SW 1271 (cell line): ENCODE measurements at places on chromosomes 12 and 14.

- no peak for DNase-seq
These were observed 215.9 kb upstream of the BMP4 start for GRCh38 chr14:54172562-54172961.

DNA sequence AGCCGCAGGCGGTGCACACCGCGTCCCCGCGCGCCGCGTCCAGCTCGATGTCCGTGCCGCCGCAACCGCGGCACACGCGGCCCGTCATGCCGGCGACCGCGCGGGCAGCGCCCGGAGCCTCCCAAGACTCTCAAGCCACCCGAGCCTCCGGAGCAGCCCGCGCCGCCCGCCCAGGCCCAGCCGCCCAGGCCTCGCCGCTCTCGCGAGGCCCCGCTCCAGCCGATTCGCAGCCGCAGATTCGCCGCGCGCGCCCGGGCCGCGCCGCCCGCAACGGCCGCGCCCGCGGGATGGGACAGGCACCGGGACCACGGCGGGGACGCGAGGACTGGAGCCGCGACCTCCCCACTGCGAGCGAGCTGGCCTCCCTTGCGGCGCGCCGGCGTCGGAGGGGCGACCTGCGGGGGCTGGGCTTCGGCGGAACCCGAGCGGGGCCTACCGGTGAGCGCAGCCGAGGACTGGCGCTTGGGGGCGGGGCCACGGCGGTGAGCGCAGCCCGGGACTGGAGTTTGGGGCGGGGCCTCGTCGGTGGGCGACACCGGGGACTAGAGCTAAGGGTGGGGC is at the start of gene BRF1:
BRF1 (minus strand) TSS at position 460 of the 561 bp plus-strand sequence; CDS start at position 88, 372 bp downstream.
- DNase-seq: peak; percentile 85

DNA sequence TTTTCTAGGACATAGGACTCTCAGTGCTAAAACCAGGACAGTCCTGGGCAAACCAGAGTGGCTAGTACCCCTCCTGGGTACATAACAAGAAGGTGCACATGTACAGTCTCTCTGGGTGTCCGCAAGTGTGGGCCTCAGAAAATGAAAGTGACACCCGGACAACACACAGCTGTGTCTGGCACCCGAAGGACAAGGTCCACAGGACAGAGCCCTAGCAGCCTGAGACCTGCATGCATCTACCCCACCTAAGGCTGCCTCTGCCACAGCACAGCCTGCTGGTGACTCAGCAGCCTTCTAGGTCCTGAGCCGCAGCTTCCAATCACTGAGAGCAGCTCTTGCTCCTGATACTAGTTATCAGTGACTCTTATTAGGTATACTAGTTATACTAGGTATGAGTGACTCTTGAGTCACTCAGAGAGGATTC is 784.1 kb upstream of the TBX3 start:
- DNase-seq: no peak

GRCh38 chr12:119181944-119182343 is 3.2 kb downstream of the HSPB8 start:
- DNase-seq: no peak

DNA sequence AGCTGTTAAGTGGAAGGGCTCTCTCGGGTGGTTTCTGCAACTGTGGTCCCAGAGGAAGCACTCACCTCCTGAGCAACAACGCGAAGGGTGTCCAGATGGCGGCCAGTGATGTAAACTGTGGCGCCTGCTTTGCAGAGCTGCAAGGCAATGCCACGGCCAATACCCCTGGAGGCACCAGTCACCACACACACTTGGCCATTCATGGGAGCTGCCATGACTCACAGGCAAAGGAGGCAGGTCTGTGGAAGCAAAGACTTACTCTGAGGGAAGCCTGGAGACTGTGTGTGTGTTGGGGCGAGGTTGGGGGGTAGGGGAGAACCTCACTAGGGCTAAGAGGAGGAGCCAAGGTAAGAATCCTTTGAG is 707 bp downstream of the DHRS1 start:
- DNase-seq: no peak

DNA sequence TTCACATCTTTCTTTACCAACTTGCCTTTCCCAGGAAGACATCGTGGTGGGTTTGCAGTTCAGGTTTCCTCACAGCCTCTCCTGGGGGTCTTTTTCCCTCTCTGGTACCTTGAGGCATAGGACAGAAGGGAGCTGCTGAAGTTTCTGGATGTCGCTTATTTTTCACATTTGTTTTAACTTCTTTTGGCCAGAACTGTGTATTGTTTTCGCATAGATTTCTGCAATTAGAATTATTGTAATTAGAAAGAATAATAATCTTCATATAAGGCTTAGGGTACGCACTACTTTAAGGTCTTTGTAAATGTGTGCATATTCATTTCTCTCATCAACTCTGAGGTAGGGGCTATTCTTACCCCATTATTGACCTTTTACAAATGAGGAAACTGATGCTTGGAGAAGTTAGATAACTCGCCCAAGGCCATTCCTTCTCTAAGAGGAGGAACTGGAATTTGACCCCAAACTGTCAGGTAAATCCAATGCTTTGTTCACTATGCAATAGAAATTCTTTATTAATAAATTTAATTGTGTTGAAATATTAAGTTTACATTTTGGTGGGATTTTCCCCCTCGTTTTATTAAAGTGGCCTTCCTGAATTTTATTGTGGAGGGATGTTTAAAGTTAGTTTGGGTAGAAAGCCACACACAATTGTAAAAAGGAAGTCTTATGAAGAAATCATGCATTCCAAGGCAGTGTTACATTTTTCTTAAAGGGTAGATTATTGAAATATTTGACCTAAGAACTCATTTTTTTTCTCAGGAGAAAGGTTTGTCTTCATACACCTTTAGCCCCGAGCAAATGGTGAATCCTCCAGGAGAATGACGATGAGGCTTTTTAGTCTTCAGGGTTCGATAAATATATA is 12.1 kb upstream of the SLC38A2 start:
- DNase-seq: peak; percentile 55

DNA sequence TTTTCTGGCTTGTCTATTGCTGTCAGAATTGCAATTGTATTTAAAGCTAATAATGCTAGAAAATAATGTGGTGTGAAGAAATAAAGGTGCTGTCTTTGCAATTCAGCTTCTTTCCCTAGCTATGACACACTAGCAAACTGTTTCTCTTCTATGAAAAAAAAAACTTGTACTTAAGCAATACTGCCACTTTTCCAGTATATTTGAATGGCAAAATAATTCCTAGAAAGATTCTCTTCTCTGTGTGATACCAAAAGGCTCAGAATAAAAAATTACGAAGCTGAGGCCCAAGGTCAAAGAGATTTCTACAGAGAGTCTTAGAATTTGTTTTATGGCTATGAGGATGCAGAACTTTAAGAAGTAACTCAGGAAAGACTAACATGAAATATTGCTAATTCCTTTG is 235.5 kb downstream of the ADAMTS20 start:
- DNase-seq: no peak

DNA sequence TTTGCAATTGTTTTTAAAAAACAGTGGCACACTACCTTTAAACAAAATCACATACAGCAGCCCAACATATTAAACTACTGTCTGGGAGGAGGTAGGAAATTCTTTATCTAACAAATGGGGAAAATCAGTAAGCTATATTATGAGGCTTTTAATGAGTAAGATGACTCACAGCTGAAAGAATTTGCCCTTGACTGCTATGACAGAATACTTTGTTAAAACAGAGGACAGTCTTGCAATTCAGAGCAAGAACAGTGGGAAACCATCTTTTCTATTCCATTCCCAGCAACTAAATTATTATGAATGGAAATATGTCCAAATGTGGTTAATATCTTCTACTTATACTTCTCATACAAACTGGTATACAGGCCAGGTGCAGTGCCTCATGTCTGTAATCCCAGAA is 49.2 kb upstream of the SGPP1 start:
- DNase-seq: peak; percentile 34

DNA sequence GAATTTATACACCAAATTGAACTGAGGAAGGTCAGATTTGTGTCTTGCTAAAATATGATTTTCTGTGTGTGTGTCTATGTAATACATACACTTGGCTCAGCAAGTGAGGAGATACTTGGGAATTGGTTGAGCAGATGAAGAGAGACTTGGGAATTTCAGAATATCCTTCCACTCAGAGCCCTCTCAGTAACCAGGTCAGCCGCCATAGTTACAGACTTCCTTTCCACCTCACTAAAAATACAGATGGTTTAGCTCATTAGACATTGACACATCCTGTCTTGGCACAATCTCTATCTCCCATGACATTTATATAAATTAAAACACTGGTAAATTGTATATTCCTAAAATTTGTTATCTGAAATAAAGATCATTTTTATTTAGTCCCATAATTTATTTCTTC is 15.9 kb downstream of the PIK3C2G start:
- no peak for DNase-seq

DNA sequence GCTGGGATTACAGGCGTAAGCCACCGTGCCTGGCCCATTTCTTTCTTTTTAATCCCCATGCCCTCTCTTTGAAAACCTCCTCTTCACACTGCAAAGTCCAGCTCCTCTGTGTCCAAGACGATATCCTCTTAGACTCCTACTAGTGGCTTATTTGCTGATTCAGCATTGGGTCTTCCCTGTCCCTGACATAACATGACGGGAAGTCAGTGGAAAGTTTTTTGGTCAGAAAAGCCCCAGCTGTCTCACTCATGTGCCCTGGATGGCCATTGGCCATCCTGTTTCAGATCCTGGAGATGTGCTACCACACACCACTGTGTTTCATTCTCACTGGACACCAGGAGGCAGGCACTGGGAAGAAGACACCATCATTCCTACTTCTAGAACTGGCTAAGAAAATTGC is 102.6 kb upstream of the MED13L start:
- no peak for DNase-seq

DNA sequence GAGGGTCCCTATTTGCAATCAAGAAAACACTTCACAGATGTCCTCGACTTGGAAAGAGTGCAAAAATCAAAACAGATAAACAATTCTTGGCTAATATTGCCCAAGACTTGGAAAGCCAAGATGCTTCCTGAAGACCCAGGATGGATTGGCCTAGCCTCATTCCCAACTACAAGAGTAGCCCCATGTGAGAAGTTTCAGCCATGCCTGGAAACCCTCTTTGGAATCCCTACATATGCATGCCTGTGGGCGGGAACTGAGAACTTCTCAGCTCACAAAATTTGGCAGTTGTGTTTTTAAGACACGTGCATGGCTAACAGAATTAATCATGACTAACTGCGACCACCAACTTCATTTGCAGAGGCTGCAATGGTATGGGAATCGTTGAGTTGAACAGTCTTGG is 283.2 kb upstream of the TBX3 start:
- no peak for DNase-seq

DNA sequence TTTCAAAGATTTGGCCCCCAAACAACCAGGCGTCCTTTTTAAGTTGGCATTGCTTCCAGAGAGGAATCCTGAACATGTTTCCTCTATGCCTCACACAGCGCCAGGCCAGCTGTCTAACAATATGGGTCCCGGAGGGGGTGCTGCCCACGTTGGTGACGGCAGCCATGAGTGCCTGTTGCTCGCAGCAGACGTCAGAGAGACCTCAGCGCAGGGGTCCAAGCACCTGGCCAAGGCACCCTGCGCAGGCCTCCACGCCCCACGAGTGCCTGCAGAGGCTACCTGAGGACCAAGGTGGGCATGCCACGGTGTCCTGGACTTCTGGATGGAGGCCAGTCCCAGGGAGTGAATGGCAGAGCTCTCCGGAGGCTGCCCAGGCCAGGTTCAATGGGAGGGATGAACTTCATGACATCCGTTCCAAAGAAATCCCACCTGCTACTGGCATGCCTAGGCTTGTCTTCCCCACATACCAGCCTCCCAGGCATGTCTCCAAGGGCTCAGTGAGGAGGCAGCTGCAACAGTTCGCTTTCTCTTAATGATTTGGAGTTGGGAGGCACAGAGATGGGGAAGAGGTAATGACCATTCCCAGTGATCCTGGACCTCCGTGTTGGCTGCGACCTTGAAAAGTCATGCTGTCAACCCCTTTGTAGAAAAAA is 11.6 kb upstream of the FOXN3 start:
- DNase-seq: no peak

DNA sequence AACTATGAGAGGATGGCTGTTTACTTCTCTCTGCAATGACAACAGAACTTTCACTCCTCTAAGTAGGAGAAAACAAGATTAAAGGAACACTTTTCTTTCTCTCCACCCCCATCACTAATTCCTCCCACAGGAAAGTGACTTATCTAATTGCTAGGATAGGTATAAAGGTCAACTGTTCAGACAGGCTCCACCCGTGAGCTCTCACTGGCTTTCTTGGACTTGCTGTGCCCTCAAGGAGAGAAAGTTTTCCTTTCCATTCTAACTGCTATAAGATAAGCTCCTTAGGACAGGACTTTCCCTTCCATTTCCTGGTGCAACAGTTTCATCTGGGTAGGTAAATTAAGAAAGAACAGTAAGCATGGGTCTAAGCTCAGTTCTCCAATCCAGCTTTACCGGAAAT is 4.8 kb downstream of the SLC41A2 start:
- no peak for DNase-seq

GRCh38 chr14:35044939-35045797 is 904 bp upstream of the FAM177A1 start:
- no peak for DNase-seq

GRCh38 chr12:124625867-124626675 is 58.7 kb upstream of the NCOR2 start:
- peak; percentile 10 for DNase-seq

GRCh38 chr12:51863363-51863932 is 14.9 kb upstream of the FIGNL2 start:
- no peak for DNase-seq

- DNase-seq: no peak
These were observed 6.1 kb upstream of the BDKRB2 start for GRCh38 chr14:96198430-96199130.

DNA sequence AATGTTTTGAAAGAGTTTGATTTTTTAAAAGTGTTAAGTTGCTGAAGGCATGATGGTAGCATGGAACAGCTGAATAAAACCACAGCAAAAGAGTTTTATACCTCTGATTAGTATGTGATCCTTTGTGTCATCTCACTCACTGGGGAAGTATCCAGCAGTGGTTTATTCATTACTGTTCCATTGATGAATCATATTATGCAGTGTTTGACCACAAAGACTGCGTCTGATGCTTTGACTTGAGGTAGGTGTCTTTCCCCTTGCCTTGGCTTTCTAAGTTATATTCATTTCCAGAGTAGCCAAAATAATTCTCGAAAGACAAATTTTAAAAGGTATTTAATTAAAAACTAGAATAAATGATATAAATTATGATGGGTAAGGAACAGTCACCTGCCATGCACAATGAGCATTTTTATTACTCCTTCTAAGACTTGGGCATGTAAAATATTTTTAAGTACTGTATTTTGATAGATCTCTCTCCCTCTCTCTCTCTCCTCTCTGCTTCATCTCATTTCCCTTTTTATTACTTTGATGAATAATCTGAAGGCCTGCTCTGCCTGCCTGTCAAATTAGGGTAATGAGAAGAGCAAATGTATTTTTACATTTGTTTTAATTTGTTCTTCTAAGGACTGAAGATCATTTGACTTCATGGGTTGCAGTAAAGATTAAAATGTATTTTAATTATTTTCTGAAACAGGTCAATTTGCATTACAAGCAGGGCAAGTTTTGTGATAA is 164.9 kb downstream of the NAV3 start:
- DNase-seq: peak; percentile 55

GRCh38 chr12:64027311-64027710 is 182.8 kb downstream of the SRGAP1 start:
- DNase-seq: no peak

DNA sequence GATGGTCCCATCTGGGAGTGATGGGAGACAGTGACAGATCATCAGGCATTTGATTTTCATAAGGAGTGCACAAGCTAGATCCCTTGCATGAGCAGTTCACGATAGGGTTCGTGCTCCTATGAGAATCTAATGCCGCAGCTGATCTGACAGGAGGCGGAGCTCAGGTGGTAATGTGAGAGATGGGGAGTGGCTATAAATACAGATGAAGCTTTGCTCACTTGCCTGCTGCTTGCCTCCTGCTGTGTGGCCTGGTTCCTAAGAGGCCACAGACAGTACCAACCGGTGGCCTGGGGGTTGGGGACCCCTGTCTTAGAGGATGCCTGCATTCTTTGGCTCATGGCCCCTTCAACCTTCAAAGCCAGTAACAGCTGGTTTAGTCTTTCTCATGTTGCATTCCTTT is 130.3 kb downstream of the PTPN11 start:
- no peak for DNase-seq
